ENCODE measurements at places on chromosomes 12 and 14. TPM values are rescaled to one million over a fixed set of nuclear protein-coding genes. Genes with fewer than 3 reads are reported as not detected.

DNA sequence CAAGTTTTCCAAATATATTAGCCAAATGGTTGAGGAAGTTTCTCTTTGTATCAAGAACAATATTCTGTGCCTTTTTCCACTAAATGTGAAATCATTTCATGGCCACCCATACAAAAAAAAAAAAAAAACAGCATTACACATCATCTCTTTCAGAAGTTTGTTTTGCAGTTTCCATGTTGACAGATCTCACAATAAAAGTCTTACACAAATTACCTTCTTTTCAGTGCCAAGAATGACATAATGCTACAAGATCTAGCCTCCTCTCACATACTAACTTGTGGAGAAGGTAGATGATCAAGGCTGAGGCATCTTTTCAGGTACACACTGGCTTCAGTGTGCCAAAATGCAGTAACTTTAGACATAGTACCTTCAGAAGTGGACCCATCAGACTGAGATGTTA, 35.3 kb downstream of the PRKD1 start:
- DNase-seq: no peak
- no peaks in the 10 kb centered on the region for H3K4me1 ChIP-seq
- H3K27ac ChIP-seq: no peak overlapping the region
- H3K27me3 ChIP-seq: no peaks in the 10 kb centered on the region
- no peak overlapping the region for H3K4me3 ChIP-seq

GRCh38 chr14:89973234-89973823, 17.6 kb downstream of the TDP1 start:
- H3K27me3 ChIP-seq: no peaks in the 10 kb centered on the region
- H3K36me3 ChIP-seq: peaks cover 39% of the 10 kb centered on the region
- H3K27ac ChIP-seq: no peak overlapping the region
- H3K4me1 ChIP-seq: no peaks in the 10 kb centered on the region
- DNase-seq: peak; percentile 35

DNA sequence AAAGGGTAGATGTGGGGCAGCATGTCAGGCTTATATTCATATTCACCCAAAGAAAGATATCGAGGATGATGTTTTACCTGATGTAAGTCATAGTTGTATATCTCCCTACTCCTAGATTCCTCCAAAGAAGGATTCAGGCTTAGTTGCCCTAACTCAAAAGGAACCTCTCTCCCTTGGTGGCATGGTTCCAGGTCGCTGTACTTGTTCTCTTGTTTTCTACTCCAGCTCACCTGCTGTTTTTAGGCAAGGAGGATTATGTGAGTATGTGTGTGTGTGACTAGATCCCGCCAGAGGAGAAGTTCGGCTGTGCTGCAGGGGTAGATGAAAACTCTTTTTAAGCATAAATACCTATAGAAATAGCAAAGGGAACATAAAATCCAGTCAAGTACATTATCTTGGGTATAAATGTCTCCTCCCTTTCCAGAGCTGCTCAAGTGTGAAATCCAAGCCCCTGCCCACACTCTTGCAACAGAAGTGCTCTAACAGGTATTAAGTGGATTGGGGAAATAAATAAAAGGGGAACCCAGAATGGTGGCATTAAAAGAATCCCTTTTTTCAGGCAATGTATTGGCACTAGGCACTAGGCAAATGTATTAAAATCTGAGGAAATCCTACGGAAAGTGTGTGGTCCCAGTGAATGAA, 375.7 kb downstream of the ZFP36L1 start:
- H3K36me3 ChIP-seq: no peaks in the 10 kb centered on the region
- H3K27ac ChIP-seq: no peak overlapping the region
- no peak overlapping the region for H3K4me3 ChIP-seq
- no peaks in the 10 kb centered on the region for H3K27me3 ChIP-seq
- H3K4me1 ChIP-seq: peaks cover 30% of the 10 kb centered on the region

GRCh38 chr12:127677537-127678131, 589.3 kb upstream of the TMEM132C start:
- H3K27ac ChIP-seq: no peak overlapping the region
- H3K4me3 ChIP-seq: no peak overlapping the region
- no peaks in the 10 kb centered on the region for H3K4me1 ChIP-seq
- no peaks in the 10 kb centered on the region for H3K36me3 ChIP-seq

DNA sequence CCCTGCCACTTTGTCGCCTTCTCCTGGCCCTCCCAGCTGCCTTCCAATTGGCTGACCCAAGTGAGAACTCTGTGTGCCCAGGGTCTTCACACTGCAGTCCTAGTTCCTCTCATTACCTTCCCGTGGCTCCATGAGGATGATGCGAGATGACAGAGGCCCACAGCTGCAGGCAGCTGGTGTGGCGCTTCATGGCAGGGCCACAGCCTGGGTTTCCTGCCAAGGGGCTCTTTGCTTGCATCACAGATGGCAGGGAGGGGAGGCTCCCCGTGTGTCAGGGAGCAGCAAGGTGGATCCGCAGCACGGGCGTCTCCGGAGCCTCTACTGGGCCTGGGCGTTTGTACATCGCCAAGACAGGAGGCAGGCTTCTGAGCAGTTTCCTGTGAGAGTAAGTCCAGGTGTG, 28.9 kb downstream of the DEGS2 start:
- no peaks in the 10 kb centered on the region for H3K36me3 ChIP-seq
- DNase-seq: no peak
- no peak overlapping the region for H3K4me3 ChIP-seq
- H3K4me1 ChIP-seq: no peaks in the 10 kb centered on the region
- H3K27ac ChIP-seq: no peak overlapping the region
- H3K27me3 ChIP-seq: no peaks in the 10 kb centered on the region

- no peaks in the 10 kb centered on the region for H3K4me1 ChIP-seq
- H3K27me3 ChIP-seq: no peaks in the 10 kb centered on the region
- peaks cover 26% of the 10 kb centered on the region for H3K36me3 ChIP-seq
- no peak for DNase-seq
- H3K27ac ChIP-seq: no peak overlapping the region
Observed at GRCh38 chr12:109504068-109504467, 26.6 kb downstream of the UBE3B start.

The MIPOL1 gene
- 15.4 TPM for total RNA-seq

The OAS1 gene
- 0.64 TPM for total RNA-seq

DNA sequence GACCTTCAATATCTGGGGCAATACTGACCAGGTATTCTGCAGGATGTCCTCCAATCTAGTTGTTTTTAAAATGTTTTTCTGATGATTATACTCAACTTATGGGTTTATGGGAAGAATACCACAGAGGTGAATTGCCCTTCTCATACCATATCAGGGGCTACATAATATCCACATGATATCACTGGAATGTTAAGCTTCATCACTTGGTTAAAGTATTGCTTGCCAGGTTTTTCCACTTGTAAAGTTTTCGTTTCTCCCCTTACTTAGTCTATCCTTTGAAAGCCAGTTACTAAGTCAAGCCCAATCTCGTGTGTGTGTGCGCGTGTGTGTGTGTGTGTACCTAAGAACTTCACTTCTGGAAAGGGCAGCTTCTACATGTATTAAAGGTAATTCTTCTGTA, 980.9 kb upstream of the FBXO33 start:
- DNase-seq: no peak
- H3K27ac ChIP-seq: no peak overlapping the region
- H3K27me3 ChIP-seq: no peaks in the 10 kb centered on the region
- H3K4me3 ChIP-seq: no peak overlapping the region
- no peaks in the 10 kb centered on the region for H3K36me3 ChIP-seq

DNA sequence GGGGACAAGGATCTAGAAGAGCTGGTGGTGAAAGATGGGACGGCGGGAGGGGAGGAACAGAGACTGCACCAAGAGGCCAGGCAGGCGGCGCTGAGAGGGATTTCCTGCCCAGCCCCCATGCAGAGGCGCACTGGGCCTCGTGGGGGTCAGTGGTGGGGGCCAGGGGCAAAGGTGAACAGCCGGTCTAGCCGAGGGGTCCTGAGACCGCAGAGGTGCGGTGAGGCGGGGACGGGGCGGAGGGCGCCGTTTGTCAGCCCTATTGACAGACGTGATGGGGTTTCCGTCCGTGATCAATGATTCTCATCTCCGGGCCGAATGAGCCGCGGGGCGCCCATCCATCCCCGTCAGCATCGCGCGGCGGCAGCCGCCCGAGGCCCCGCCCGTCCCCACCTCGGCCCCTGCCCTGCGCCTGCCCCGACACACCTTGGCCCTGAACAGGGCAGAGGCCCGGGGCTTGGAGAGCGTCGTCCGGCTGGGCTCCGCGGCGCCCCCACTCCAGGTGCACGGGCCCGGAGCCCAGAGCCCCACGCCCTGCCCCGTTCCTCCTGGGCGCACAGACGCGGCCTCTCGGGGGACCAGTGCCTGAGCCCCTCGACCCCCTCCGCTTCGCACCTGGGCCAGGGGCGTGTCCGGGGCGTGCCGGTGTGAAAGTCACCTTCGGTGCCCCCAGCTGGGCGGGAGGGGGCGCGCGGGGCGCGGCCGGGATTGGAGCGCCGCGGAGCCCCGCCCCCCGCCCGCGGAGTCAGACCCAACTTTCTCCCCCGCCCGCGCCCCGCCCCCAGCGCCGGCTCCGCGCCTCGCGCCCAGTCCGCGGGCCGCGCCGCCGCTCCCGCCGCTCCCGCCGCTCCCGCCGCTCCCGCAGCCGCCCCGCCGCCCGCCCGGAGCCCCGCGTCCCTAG, at the start of gene NXPH4:
TSS of gene NXPH4 (plus strand) at position 781 of the 898 bp plus-strand sequence. CDS start 176 bp downstream, outside the sequence.
- peak within 1 kb of the TSS; percentile 42 for H3K27ac ChIP-seq
- no peak for DNase-seq
- H3K4me3 ChIP-seq: peak within 1 kb of the TSS; percentile 53
- peaks cover 17% of the 10 kb centered on the region for H3K4me1 ChIP-seq
- H3K36me3 ChIP-seq: no peaks in the 10 kb centered on the region
- H3K27me3 ChIP-seq: no peaks in the 10 kb centered on the region

The TTC7B gene
- total RNA-seq: 70.6 TPM

The MTRFR gene
- 27.0 TPM for total RNA-seq

GRCh38 chr12:21551841-21552465, 25.9 kb downstream of the SPX start:
- no peak overlapping the region for H3K27ac ChIP-seq
- no peaks in the 10 kb centered on the region for H3K27me3 ChIP-seq
- no peak overlapping the region for H3K4me3 ChIP-seq
- no peaks in the 10 kb centered on the region for H3K36me3 ChIP-seq

The TEAD4 gene
- total RNA-seq: 43.2 TPM

DNA sequence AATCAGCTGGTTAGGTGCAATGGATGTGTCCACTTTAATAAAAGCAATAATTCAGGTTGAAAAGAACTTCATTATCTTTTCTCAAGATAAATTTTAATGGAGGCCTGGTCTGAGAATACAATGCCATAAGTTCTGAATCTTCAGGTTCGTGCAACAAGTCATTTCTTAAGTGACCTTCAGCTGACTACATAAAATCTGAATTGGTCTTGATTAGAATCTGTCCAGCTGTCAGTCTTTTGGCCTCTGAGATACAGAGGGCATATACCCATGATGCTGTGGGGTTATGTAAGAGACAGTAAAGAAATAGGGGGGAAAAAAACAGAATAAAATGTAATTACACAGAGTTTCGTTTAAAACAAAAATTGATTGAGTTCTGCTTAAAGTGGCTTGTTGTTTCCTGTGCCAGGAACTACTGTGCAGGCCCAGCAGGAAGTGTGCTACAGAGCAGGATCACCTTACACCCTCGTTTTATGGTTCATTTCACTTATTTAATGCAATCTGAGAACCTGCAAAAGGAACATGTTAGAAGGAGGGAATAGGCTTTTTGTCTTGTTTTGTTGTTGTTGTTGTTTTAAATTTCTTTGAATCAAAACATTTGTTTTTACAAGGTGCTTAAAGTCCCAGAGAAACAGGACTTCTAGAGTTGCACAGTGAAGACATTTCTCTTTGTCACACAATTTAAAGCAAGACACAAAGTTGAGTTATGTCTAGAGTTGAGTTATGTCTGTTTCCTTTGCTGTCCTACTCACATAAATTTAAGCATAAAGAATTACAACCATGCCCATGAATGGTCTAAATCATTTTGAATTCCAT, 64.2 kb downstream of the LGR5 start:
- H3K4me1 ChIP-seq: no peaks in the 10 kb centered on the region
- DNase-seq: no peak
- no peak overlapping the region for H3K27ac ChIP-seq

DNA sequence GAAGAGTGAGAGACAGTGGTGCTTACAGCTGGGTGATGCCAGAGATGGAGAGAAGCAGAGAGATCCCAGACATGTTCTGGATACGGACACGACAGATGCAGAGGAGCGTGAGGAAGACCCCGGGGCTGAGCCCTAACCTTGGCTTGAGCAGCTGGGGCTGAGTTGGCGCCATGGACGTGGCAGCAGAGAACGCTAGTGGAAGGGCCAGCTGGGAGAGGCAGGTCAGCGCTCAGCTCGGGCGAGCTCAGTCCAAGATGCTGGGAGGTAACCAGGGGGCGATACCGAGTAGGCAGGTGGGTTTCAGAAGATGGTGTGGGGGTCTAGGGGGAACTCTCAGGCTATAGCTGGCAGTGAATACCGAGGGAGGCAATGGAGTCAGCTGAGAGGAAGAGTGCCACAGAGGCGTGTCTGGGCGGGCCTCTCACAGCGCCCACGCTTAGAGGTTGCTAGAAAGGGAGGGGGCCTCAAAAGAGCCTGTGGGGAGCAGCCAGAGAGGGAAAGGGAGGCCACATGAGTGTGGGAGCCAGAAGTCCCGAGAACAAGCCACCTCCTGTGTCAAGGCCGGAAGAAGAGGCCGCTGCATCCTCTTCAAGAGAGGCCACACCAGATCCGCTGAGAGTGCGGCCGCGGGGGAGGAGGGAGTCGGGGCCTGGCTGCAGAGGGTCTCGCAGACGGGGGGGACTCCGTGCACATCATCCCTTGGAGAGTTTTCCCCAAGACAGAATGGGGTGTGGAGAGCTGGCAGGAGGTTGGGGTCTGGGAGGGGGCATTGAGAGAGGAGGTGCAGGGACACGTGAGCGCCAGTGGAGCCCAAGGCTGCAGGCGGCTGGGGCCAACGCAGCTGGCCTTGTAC, 57.0 kb upstream of the DIO3 start:
- no peaks in the 10 kb centered on the region for H3K36me3 ChIP-seq
- H3K4me1 ChIP-seq: no peaks in the 10 kb centered on the region
- no peak overlapping the region for H3K4me3 ChIP-seq
- DNase-seq: no peak
- no peak overlapping the region for H3K27ac ChIP-seq
- H3K27me3 ChIP-seq: no peaks in the 10 kb centered on the region

DNA sequence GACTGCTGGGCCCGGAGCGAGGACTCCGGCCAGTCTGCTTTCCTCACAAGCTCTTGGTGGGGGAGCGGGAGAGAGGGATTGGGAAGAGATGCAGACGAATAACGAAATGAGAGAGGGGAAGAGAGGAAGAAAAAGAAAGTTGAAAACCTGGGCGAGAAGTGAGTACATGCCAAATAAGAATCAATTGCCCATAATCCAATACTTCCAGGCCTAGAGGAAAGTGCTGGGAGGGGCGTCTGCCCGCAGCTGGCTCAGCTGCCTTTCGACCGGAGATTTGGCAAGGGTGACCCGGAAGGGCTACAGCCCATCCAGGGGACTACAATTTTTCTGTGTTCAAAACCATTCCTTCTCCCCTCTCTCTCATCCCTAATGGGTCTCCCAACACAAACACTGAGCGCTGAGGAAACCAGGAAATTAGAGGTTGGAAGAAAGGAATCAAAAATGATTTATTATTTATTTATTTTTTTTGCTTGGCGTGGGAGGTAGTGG, 4.9 kb downstream of the NKX2-1 start:
- H3K4me1 ChIP-seq: peaks cover 3% of the 10 kb centered on the region
- peaks cover 13% of the 10 kb centered on the region for H3K27me3 ChIP-seq
- DNase-seq: no peak
- H3K4me3 ChIP-seq: no peak overlapping the region
- H3K36me3 ChIP-seq: no peaks in the 10 kb centered on the region

The SYCP3 gene
- total RNA-seq: not detected

GRCh38 chr14:61308198-61308597, 13.2 kb upstream of the PRKCH start:
- H3K27me3 ChIP-seq: no peaks in the 10 kb centered on the region
- H3K36me3 ChIP-seq: no peaks in the 10 kb centered on the region
- no peaks in the 10 kb centered on the region for H3K4me1 ChIP-seq
- H3K27ac ChIP-seq: no peak overlapping the region
- DNase-seq: no peak

The NAA30 gene
- total RNA-seq: 14.0 TPM

The PLEKHH1 gene
- 27.6 TPM for total RNA-seq
